ENCODE measurements at places on chromosomes 3 and 15. TPM values are rescaled to one million over a fixed set of nuclear protein-coding genes. Genes with fewer than 3 reads are reported as not detected.

DNA sequence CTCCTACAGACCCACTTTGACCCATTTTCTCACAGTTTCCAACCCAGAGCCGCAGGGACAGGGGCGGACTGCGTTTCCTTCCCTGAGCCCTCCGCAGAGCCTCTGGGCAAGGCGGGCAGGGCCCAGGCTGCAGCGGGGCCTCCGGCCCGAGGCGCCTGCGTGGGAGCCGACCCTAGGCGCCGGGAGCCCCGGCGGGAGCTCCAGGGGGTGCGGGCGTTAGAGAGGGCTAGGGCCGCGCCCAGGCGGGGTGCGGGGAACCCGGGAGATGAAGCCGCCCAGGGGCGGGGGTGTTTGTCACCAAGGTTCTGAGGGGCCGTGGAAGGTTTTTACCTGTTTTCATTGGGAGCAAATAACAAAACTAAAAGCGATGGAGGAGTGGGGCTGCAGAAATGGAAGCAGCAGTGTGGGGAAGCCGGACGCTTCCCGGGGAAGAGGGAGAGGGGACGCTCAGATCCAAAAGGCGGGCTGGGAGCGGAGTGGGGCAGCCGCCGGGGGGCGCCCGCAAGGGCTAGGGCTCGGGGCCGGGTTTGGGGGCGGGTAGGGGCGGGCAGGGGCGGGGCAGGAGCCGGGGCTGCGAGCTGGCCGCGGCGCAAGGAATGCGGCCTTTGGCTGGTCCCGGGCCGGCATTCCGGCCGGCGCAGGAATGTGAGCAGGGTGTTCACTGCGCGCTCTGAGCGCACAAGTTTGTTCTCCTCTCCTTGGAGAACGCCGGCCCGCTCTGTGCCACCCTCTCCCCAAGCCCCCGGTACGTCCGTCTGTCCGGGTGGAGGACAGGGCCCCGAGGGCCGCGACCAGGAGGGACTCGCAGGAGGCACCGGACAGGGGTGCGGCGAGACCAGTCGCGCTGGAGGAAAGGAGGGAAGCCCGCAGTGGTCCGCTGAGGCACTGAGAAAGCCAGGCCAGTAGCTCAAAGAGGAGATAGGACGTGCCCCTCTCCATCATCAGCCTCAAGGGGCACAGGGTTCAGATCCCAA, 61.1 kb downstream of the AMOTL2 start:
- peaks cover 35% of the 10 kb centered on the region for H3K27me3 ChIP-seq
- peak overlapping the region; percentile 34 for H3K4me3 ChIP-seq
- peak overlapping the region; percentile 85 for H3K27ac ChIP-seq
- H3K36me3 ChIP-seq = no peaks in the 10 kb centered on the region
- H3K4me1 ChIP-seq = peaks cover 48% of the 10 kb centered on the region

GRCh38 chr15:60932051-60932915, 296.8 kb downstream of the RORA start:
- no peaks in the 10 kb centered on the region for H3K36me3 ChIP-seq
- no peak for DNase-seq

GRCh38 chr15:70578196-70578595, 185.2 kb downstream of the UACA start:
- H3K27me3 ChIP-seq = no peaks in the 10 kb centered on the region
- DNase-seq = no peak
- peaks cover 3% of the 10 kb centered on the region for H3K4me1 ChIP-seq
- H3K27ac ChIP-seq = no peak overlapping the region

Gene KNG1
- total RNA-seq = not detected

Gene SLC28A1
- total RNA-seq = not detected

Gene MUSTN1
- 1.2 TPM for total RNA-seq

All from left lung (tissue), 14 donors.